Cardiac septum (tissue), 1 donor: ENCODE measurements at places on chromosomes 12 and 14. TPM values are rescaled to one million over a fixed set of nuclear protein-coding genes. Genes with fewer than 3 reads are reported as not detected.
A peak's percentile ranks its signal among the peaks of the same experiment; 100 is the strongest.

The CLEC4C gene
- total RNA-seq, result not detected

The PMEL gene
- total RNA-seq, result 0.75 TPM

The THTPA gene
- total RNA-seq, result 17.5 TPM

The VCPKMT gene
- total RNA-seq, result 3.0 TPM

DNA sequence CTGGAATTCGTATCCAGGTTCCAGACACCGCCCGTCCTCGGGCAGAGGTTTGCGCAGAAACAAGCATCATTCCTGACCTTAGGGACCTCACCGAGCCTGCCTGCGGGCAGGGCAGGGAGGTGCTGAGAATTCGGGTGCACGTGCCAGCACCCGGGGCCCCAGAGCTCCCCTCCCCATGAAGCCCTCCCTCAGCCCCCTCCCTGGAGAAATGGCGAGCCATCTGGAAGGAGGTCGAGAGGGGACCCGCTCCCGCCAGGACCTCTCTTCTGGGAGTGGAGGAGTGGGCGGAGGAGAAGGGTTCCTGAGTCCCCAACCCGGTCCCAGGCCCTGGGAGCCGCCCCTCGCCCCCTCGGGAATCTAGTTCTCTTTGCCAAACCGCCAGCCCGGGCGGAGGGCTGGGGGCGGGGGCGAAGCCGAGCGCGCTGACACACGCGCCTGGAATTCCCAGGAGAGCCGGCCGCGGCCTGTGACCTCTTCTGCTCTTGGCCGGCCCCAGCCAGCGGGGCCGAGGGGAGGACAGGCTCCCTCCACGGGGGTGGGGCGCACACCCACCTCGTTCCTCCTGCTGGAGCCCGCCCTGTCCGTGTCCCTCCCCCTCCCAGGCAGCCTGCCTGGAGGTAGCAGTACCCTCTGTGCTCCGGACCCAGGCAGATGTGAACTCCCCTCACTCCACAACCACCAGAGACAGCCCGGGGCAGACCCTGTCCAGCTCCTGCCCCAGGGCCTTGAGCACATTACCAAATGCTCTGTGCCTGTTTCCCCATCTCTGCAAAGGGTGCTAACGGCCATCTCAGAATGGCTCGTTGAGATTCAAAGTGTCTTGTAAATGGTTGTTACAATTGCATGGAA is 23.0 kb upstream of the GPR132 start:
- peak; percentile 80 for DNase-seq

GRCh38 chr12:109334887-109335286 is 12.8 kb upstream of the MYO1H start:
- no peak for DNase-seq

GRCh38 chr12:1688086-1688710 is 2.7 kb upstream of the ADIPOR2 start:
- no peak for DNase-seq
